ENCODE measurements at places on chromosomes 5 and 9.

- no peak for DNase-seq
Observed at GRCh38 chr5:139878093-139878492, 82.5 kb downstream of the PSD2 start.

DNA sequence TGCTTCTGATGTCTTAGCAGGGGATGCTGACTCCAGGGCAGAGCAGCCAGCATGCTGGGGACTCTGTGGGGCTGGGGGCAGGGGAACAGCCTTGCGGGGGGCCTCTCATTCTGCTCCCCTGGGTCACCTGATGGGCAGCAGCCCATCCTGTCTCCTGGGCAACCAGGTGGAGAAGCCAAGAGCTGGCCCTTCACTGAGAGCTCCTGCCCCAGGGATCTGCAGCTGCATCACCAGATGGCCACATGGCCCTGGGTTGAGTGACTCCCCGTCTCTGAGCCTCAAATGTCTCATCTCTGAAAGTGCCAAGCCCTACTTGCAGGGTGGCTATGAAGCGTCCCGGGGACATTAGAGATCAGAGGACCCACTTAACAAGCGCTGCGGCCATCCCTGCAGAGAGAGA lies 49.1 kb downstream of the LRSAM1 start:
- DNase-seq, result no peak

- DNase-seq, result no peak
Observed at GRCh38 chr5:135971701-135972100, 16.9 kb upstream of the LECT2 start.

GRCh38 chr5:159174511-159175168 lies 34.7 kb downstream of the RNF145 start:
- no peak for DNase-seq

DNA sequence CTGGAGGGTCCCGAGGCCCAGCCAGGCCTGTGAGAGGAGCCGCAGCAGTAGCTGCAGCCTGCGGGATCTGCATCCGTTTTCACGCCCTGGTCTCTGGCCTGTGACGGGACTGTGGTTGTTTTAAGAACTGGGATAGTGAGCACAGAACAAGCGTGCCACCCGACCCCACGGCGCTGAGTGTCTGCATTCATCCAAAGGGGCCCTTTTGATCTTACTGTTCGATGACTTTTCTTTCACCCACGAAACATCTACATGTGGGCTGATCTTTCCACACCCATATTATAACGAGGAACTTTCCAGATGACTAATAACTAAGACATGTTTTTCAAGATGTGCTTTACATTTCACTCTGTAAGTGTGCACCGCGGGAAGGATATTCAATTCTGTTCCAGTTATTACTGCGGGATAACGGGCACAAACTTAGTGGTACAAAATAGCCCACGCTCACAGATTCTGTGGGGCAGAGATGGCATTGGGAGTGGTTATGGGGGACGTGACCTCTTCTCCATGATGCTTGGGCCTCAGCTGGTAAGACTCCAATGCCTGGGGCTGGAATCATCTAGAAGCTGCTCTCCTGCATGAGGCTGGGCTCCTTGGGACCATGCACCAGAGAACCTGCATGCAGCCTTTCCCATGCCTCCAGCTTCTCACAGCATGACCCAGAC lies 165.0 kb downstream of the SYK start:
- peak; percentile 85 for DNase-seq

GRCh38 chr5:93186076-93186682 lies 394.8 kb downstream of the NR2F1-AS1 start:
- DNase-seq, result peak; percentile 77

DNA sequence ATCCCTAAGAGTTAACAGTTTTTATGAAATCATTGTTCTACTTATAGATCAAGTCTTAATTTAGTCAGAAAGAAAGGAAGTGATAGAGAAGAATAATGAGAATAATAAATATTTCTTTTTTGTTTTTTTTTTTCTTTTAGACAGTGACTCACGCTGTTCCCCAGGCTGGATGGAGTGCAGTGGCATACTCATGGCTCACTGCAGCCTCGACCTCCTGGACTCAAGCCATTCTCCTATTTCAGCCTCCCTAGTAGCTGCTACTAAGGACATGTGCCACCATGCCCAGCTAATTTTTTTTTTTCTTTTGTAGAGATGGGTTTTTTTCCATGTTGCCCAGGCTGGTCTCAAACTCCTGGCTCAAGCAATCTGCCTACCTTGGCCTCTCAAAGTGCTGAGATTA lies 11.0 kb downstream of the IFNA21 start:
- DNase-seq, result peak; percentile 10

- DNase-seq, result no peak
Observed at GRCh38 chr9:132456241-132456640, 46.2 kb downstream of the CFAP77 start.

DNA sequence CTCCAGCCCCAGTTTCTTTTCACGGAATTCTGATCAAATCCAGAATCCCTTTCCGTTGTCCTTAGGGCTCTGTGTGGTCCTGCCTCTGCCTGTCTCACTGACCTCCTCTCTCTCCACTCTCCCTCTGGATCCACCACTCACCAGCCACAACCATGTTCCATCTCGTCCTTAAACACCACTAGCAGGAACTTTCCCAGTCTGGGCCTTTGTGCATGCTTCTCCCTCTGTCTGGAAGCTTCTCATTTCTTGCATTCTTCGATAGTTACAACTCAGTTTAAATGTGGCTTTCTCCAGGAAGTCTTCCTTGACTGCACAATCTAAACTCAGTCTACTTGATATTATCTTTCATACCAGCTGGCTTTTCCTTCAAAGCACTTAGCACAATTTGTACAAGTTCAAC lies 117.7 kb upstream of the MSX2 start:
- no peak for DNase-seq

- peak; percentile 41 for DNase-seq
Observed at GRCh38 chr5:145495196-145495595, 339.9 kb downstream of the PRELID2 start.

DNA sequence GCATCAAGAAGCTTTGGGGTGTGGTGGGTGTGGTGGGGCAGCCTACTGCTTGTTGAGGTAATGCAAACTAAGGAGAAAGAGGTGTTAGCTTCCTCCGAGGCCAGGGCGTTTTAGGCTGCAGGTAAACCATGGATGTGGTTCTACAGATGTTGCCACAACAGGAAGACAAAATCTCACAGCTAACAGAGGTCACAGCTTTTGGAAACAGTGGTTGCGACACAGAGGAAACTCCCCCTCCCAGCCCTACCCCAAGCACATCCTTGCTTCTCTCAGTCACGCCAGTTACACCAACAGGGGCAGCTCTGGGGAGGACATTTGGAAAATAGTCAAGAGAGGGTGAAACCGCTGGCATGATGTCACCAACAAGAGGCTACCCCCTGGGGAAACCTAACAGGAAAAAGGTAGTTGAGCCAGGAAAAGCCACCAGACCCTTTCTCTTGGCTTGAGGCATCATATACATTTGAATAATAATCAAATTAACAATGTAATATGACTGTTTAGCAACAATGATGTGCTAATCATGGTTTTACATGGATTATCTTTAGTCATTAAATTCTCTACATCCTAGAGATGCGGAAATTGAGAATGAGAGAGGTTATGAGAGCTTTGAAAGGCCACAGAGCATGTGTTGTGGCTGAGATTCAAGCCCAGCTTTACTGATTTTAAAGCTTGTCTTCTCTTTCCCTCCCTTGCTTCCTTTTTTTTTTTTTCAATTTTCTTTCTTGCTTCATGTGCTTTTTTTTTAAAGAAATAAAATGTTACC lies 82.2 kb upstream of the IL12B start:
- DNase-seq, result no peak

DNA sequence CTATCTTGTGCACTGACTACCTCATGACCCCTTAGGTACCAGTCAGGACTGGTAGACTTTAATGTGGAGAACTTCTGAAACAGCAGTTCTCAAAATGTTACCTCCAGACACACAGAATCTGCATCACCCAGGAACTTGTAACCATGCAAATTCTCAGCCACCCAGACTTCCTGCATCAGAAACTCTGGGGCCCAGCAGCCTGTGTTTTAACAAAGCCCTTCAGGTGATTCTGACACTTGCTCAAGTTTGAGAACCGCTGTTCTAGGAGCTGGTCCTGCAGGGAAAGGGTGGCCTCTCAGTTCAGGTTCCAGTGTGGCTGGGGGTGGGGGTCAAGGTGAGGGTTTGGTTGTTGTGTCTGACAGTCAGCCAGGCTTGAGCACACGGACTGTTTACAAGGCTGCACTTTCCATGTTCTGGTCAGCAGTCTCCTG lies 28.4 kb downstream of the ZFP62 start:
- DNase-seq, result no peak

DNA sequence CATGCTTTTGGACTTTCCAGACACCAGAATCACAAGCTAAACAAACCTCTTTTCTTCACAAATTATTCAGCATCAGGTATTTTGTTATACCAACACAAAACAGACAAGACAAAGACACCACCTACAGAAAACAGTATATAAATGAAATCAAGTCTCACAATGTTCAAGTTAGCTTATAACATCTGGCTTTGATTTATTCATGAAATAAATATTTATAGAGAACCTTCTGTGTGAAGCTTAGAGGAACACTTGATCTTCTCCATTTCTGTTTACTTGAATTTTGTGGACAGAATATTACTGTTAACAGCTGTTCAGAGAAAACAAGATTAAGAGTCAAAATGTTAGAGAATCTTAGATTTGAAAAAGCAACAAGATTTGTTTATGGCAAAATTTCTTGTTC lies 137.4 kb upstream of the PRR16 start:
- no peak for DNase-seq

- DNase-seq, result no peak
Observed at GRCh38 chr5:72194846-72195245, 87.6 kb downstream of the MAP1B start.

GRCh38 chr5:43437062-43437660 lies 25.0 kb upstream of the CCL28 start:
- no peak for DNase-seq

- no peak for DNase-seq
Observed at GRCh38 chr5:72480841-72481240, 26.4 kb downstream of the ZNF366 start.

GRCh38 chr9:87639949-87640348 lies 86.0 kb upstream of the CTSL start:
- DNase-seq, result no peak

- no peak for DNase-seq
Observed at GRCh38 chr5:1768283-1769000, 31.2 kb downstream of the MRPL36 start.

DNA sequence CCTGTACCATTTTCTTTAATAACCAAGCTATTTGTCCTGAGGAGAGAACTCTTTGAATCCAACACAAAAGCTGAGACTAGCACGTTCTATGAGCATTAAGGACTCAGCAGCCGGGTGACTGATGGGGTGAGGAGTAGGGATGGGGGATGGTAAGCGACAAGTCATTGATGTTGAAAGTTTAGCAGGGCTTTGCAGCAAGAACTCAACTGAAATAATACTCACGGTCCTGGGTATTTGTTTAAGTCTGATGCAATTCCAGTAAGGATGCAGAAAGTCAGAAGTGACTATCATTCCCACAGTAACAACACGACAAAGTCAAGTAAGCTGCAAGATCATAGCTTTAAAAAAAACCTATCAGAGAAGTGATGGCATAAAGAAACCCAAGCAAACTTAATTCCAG lies 131.1 kb downstream of the ACTL7B start:
- DNase-seq, result peak; percentile 87

- peak; percentile 42 for DNase-seq
Observed at GRCh38 chr5:39779831-39780230, 355.1 kb upstream of the DAB2 start.

GRCh38 chr9:135385793-135386192 lies 93.8 kb upstream of the PPP1R26 start:
- no peak for DNase-seq

DNA sequence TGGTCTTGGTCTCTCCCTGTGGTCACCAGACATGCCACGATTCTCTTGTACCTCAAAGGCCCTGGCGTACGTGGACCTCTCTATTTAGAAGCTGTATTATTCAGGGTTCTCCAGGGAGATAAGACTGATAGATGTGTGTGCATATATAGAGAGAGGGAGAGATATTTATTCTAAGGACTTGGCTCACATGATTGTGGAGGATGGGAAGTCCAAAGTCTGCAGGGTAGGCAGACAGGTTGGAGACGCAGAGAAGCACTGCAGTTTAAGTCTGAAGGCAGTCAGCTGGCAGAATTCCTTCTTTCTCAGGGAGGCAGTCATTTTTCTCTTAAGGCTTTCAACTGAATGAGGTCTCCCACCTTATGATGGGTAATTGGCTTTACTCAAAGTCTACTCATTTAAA lies 16.3 kb downstream of the C9orf57 start:
- no peak for DNase-seq

GRCh38 chr5:167358868-167359492 lies 932.5 kb upstream of the WWC1 start:
- DNase-seq, result no peak

- peak; percentile 61 for DNase-seq
Observed at GRCh38 chr5:177471610-177472356, 1.7 kb downstream of the DBN1 start.

Measured in fibroblast of upper back skin (primary cell).